ENCODE measurements at places on chromosomes 16 and 17.

DNA sequence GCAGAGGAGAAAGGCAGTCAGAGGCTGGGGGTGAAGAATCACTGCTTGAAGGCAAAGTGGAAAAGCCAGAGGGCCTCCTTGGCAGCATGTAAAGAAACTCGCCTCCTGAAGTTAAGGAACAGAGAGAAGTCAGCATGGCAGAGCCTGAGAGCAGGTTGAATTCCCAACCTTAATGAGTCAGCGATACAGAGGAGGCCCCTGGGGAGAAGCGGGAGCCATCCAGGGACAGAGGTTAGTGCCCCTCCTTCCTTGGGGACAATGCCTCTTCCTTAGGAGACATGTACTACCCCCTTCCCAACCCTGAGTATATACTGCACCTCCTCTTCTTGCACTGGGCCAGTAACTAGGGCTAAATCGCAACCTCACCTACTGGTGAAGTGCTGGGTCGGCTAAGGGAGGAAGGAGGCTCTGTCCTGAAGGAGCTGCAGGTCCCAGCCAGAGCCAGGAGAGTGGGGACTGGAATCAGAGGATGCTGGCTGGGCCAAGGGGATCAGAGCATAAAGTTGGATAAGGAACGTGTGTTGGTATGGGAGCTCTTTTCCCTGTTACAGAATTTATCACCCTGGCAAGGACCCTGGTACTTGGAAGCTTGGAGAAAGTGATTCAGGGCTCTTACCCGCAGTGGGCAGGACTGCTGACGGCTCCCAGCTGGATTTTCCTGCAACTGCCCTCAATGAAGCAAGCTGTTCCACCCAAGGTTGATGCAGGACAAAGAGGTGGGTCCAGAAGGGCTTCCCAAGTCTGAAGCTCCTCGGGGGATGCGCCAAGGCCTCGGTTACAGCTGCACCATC is 5.4 kb upstream of the AANAT start:
- DNase-seq = no peak

DNA sequence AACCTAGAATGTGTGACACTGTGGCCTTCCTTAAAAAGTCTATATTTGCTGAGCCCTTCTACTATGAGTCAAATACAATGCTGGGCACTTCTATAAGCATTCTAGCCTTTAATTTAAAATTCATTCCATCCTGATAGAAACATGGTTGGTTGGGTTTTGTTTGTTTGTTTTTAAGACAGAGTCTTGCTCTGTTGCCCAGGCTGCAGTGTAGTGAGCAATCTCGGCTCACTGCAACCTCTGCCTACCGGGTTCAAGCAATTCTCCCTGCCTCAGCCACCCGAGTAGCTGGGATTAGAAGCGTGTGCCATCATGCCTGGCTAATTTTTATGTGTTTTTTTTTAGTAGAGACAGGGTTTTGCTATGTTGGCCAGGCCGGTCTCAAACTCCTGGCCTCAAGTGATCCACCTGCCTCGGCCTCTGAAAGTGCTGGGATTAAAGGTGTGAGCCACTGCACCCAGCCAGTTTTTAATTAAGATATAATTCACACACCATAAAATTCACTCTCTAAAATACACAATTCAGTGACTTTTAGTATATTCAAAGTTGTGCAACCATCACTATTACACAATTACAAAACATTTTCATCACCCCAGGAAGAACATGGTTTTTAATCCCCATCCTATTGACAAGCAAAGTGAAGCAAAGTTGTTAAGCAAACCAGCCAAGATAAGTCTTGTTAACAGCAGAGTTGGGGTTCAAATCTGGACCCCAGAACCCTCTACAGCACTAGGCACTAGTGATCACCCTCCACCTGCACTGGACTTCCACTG is 42.8 kb downstream of the CMTM4 start:
- no peak for DNase-seq

DNA sequence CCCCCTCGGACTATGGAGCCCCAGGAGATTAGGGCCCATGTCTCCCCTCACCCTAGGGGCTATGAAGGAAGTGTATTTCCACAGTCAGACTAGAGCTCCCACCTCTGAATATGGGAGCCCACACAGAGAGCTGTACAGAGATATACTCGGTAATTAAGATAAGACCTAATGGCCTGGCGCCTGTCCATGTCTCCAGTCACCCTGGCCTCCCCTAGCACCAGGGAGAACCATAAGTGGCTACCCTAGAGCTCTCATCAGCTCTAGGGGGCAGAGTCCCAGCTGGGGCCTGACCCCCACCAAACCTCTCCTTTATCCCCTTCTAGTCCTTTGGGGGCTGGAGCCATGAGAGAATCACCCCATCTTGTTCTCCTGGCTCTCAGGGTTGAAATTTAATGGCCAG is 2.4 kb downstream of the TMEM101 start:
- no peak for DNase-seq

- no peak for DNase-seq
Measured at GRCh38 chr16:15573274-15573895, 69.6 kb downstream of the MARF1 start.

DNA sequence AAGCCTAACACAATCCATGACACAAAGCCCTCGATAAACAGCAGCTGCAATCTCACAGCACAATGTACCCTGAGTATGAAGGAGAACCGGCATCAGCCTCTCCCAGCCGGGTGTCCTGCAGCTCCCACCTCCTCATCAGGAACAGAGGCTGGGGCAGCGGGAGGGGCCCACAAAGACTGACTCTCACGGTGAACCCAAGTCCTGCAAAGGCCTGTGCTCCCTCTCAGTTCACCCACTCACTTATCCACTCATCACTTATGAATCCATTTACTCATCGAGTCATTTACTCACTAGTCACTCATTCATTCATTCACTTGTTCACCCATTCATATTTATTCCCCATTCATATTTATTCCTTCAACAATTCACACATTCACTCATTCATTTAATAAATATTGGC is 11.6 kb downstream of the ZNF423 start:
- no peak for DNase-seq

DNA sequence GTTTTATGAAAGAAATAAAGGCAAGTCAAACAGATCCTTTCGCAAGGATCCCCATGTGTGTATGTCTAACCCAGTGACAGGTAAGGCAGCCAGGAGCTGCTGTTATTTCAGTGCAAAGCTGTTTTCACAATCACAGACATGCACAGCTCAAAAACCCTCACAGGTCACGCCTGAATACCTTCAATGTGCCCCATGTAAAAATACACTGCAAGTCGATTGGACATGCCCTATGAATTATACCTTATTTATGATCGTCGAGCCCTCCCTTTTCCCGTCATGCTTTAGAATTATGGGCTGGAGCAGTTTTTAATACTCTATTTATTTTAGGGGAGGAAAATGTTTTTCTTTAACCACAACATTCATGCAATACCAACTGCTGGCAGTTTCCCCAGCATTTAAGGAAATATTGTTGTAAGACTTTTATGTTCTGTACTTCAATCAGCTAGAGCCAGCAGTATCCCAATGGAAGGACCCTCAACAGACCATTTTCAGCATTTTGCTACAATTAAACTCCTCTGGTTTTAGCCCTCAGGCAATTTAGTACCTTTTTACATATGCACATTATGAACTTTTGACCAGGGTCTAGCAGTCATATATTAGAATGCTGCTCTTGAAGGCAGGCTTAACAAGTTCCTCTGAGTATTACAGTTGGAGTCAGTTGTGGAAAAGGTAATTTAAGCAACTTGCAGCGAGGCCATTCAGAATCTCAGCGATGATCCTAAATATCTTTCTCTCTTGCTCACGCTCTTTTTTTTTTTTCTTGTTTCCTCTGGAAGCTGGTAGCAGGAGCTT is 362.2 kb downstream of the WWOX start:
- no peak for DNase-seq

GRCh38 chr17:57875290-57876022 is 25.6 kb upstream of the MRPS23 start:
- peak; percentile 73 for DNase-seq

GRCh38 chr17:37512442-37513068 is 22.9 kb downstream of the DUSP14 start:
- no peak for DNase-seq

DNA sequence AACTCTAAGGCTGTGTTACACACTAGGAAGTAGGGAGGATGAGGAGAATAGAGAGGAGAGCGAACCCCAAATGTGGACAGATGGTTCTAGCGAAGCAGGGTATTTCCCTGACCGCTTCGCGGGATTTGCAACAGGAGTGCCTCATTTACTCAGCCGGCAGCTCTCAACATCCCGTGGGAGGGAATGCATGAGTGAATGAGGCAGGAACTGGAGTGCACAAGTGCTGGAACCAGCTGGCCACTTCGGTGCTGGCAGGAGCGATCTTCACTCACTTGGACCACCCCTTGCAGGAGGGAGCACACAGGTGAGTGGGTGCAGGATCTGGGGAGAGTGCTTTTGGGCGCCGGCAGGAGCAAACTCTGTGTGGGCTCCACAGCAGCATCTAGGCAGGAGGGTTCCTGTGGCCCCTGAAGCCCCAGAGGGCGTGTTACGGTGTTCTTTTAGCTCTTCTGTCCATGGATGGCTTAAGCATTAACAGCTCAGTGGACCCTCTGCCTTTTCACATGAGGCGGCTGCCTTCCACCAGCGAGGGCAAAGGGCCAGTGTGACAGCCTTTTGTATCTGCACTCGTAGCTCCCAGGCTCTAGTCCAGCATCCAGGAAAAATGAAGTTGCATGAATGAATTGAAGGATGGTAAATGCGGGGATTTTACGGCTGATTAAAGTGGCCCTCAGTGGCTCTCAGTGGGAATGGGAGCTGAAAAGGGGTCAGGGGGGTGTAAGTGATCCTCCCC is 17.4 kb upstream of the ZNHIT3 start:
- DNase-seq = no peak

DNA sequence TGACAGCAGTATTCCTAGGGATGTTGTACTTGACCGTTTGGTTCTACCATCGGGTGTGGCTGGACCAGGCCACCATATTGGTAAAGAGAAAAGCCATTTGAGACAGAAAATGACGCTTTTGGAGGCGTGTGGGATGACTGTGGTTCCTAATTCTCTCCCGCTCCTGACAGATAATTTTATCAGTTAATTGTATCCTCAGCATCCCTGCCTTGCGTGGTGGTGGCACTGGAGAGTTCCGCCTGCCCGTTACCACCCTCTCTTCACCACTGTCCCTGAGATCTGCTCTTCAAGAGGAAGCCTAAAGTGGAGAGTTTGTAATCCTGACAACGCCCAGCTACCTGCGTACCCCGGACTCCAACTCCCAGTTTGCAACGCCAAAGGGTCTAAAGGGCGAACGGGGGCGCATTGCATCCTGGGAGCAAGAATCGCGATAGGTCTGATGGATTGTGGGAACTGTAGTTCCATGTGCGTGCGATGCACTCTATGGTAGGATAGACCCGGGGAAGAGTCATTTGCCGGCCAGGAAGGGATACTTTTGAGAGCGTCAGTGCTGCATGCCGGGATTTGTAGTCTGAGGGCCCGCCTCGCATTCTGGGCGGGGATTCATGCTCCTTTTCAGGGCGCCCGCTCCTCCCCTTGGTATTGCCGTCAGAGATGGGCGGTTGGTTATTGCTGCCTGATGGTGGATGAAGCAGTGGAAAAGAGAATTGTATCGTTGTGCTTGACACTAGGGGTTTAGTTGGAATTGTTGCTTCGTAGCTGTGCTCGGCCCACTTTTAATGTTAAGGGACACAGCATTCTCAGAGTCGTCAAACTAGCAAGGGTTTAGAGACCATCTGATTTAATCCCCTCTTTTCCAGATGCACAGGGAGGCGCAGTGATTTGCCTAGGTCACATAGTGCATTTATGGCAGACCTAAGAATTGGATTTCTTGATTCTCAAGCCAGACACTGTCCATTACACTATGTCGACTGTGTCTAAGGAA is 965 bp upstream of the PHF12 start:
- DNase-seq = peak; percentile 99

DNA sequence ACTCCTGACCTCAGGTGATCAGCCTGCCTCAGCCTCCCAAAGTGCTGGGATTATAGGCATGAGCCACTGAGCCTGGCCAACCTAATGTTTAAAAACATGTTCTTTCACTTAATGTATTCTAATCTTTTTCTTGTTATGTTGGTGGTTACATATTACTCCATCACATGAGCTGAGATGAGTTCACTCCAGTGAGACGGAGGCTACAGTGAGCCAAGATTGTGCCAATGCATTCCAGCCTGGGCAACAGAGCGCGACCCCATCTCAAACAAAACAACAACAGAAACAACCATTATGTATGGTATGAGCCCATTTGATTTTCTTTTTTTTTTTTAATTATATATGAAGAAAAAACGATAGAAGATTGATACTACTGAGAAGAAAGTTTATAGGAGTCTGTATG is 39.6 kb downstream of the SLC39A11 start:
- no peak for DNase-seq

DNA sequence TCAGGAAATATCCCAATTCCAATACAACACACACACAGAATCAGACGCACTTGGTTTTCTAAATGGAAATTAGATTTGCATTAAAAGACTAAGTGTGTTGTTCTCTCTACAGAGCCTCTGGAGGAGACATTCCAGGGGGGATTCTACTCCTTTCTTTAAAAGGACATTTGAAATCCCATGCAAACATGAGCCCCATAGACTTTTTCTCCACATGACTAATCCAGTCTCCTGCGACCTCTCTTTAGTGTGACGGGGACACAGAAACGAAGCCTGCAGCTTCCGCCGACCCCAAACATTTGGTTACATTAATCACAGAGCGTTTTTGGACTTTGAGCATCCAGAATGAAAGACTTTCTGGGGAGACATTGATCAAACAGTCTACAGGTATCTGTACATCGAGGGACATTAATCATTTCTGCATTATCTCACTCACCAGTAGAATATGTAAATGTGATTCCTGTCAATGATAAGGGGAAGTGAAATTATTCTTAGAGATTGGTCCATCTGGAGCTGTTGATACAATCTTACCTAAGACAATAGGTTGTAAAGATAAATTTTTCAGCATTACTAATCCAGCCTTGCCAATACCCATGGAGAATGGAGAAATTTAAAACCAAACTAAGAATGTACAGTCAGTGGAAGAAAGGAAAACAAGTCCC is 103.4 kb upstream of the IRX3 start:
- no peak for DNase-seq

DNA sequence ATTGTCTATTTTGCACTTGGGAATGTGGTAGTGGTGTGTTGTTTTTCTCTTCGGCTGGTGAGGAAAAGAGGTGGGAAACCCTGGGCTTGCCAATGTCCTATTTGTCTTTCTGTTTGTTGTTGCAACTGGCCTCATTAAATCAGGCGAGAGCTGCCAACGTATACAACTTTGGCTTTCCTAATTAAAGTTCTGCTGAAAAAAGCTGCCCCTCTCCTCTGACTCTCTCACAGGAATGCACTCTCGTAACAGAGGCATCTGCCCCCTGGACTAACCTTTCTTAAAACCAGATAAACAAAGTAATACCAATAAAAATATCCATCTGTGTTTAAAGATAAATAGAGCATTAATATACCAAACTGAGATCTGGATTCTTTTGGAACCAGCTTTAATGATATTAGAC is 7.8 kb downstream of the CDRT15 start:
- no peak for DNase-seq

DNA sequence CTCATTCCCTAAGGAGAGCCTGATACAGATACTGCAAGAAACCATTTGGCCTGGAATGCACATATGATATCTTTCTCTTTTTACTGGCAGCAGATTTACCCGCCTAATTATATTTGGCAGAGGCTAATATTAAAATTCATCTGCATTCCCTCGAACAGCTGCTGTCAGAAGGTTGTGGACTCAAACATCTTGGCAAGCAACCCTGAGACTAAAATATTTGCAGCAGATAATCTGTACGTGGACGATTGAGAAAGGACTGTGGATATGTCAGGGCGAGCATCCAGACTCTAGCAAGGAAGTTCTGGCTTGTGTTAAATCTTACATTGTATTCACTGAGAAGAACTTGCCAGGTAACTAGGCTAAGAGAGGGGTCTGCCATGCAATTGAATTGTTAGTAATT is 65.2 kb downstream of the SNX20 start:
- no peak for DNase-seq

- DNase-seq = no peak
Measured at GRCh38 chr17:56948491-56948890, 12.4 kb downstream of the COIL start.
